Stimulated activated CD4-positive, alpha-beta T cell treated with anti-CD3 and anti-CD28 coated beads, Interleukin-2, amount 100 ng/mL, for 48 hours (primary cell): ENCODE measurements at places on chromosomes 13 and 19.

DNA sequence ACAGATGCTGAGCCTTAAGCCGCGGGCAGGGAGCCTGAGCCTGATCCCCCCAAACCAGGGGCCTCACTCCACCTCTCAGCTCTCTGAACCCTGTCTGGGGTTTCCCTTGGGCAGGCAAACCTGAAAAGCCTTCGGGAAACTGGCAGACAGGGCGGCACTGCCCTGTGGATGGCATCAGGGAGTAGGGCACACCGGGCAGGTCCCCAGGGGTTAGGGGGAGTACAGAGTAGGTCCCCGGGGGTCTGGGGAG lies 9.7 kb downstream of the MKNK2 start:
- DNase-seq = no peak

- no peak for DNase-seq
Measured at GRCh38 chr19:40836754-40837429, 13.4 kb downstream of the CYP2A6 start.

GRCh38 chr13:103908911-103909310 lies 842.7 kb upstream of the SLC10A2 start:
- no peak for DNase-seq

DNA sequence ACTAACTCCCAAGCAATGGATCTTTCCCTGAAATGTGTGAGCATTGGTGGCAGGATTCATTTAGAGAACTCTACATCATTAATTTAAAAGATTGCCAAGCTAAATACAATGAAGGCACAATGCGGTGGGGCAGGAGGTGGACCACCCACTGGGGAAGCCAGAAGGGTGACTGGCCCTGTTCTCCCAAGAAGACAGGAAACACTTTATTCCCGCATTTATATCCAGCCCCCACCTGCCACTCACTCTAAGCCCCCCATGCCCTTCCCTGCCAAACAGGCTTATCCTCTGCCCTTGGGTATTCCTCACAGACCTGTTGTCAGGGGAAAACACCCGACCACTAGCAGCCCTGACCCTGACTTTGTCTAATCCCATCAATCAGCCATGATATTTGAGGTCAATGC lies 189.1 kb upstream of the UBL3 start:
- DNase-seq = no peak

DNA sequence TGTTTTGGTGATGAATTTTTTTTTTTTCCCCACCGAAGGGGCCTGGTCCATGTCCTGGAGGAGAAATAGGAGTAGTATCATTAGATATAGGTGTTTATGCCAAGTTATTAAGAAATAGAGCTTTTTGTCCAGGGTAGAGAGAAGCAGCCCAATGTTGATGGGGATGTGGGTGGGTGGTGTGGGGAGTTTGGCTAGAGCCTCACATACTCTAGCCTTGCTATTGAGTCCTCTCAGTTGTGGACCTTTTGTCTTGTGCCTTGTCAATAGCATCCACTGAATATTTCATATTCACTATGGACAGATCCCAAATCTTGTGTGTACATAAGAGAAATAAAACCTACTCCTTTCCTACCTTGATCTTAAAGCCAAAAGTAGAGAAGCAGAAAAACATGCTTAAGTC lies 134.0 kb downstream of the LMO7 start:
- DNase-seq = no peak

DNA sequence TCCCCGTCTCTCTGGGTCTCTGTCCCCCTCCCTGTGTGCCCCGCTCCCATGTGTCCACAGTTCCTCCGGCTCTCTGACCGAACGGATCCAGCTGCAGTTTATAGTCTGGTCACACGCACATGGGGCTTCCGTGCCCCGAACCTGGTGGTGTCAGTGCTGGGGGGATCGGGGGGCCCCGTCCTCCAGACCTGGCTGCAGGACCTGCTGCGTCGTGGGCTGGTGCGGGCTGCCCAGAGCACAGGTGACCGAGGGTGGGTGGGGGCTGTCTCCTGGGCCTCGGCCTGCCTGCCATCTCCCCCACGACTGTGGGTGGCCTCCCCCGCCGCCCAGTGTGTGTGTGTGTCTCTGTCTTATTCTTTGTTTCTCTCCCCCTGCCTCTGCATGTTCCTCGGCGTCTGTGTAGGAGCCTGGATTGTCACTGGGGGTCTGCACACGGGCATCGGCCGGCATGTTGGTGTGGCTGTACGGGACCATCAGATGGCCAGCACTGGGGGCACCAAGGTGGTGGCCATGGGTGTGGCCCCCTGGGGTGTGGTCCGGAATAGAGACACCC lies 10.3 kb downstream of the TRPM4 start:
- DNase-seq = no peak

DNA sequence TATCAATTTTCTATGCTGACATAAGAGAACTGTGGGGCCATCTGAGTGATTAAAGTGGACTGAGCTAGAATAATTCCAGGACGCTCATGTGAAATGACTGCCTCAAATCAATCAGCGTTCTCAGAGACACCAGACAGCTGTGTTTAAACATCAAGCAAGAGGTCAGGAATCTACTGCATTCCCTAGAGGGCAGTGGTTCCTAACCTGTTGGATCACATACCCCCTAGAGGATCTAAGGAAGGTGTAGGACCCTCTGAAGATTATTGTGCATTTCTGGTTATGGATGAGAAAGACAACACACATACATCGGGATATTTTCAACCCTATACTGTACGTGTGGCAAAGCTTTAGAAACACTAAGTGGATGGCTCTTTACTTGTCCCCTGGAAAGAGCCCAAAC lies 51.8 kb upstream of the FREM2 start:
- DNase-seq = no peak

DNA sequence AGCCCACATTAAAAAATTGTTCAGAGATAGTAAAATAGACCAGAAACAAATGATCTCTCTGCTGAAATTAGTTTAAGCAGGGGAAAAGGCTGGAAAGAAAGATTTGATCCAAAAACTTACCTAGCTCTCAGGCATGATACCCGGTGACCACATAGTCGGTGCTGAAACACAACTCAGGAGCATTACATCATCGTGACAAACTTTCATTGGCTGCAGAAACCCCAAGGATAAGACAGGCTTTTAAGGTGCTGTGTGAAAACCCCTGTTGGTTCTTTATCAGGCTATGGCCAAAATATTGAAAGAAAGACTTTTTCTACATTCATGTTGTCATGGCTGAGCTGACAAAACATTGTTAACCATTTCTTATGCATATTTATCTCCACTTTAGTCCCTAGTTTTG lies 171.7 kb upstream of the KLF12 start:
- DNase-seq = no peak

DNA sequence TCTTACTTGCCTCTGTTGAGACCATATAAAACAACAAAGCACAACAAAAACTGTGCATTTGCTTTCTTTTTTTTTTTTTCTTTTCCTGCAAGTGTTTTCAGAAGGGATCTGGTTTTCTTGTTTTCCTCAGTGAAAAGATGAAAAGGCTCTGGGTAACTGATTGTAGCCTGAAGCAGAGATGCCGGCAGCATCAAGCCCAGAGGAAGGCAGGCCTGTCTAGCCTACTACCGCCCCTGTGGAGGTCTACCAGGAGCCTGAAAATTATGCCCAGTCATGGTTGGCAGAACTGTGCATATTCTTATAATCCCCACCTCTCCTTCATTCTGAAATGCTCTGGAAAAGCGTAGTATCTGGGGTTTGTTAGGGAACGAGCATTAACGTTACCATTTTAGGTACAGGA lies 32.6 kb upstream of the MEDAG start:
- no peak for DNase-seq

GRCh38 chr13:29563941-29564340 lies 31.5 kb downstream of the SLC7A1 start:
- DNase-seq = no peak

DNA sequence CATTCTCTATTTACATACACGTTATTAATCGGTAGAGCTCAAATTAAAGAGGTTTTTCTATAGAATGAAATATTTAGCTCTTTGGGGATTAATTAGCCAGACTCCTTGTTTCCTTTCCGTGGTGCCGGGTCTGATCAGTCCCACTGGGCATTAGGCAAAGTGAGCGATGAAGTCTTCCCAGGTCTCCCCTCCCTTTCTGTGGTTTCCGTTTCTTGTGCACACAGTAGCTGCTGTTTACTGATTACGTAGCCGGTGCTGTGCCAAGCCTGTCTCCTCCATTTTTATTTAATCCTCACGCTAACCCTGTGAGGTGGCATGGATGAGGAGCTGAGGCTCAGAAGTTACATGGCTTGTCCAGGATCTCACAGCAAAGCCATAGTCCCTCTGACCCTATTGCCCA lies 9.0 kb downstream of the SLC25A15 start:
- DNase-seq = no peak

- DNase-seq = no peak
Measured at GRCh38 chr19:6718741-6719539, 1.5 kb downstream of the C3 start.

GRCh38 chr13:99626461-99627082 lies 125.3 kb downstream of the TM9SF2 start:
- no peak for DNase-seq

DNA sequence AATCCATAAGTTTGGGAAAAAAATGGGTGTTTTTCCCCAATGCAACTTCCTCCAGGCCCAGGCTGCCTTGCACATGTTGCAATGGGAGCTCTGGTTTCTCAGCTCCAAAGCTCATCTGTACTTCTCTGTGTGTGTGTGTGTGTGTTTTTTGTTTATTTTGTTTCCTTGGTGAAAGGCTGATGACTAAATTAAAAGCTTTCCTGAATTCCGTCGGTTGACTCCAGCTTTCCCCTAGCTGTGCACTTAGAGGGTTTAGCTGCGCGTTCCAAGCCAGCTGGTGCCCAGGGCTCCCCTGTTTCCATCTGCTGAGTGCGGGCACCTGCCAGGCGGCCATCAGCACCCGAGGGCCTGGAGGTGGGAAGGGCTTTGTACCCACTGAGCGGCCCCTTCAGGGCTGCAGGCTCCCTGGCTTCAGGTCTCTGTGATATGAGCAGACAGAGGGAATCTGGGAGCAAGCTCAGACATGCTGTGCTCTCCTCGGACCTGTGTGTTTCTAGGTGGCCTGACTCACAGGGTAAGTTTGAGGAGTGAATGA lies 129.1 kb upstream of the SOX1 start:
- DNase-seq = no peak
